ENCODE measurements at places on chromosomes 12 and 14.

- DNase-seq, result no peak
Measured at GRCh38 chr12:125696054-125696453, 630.8 kb downstream of the AACS start.

GRCh38 chr14:73221945-73222344, 15.4 kb upstream of the PAPLN start:
- DNase-seq, result no peak

DNA sequence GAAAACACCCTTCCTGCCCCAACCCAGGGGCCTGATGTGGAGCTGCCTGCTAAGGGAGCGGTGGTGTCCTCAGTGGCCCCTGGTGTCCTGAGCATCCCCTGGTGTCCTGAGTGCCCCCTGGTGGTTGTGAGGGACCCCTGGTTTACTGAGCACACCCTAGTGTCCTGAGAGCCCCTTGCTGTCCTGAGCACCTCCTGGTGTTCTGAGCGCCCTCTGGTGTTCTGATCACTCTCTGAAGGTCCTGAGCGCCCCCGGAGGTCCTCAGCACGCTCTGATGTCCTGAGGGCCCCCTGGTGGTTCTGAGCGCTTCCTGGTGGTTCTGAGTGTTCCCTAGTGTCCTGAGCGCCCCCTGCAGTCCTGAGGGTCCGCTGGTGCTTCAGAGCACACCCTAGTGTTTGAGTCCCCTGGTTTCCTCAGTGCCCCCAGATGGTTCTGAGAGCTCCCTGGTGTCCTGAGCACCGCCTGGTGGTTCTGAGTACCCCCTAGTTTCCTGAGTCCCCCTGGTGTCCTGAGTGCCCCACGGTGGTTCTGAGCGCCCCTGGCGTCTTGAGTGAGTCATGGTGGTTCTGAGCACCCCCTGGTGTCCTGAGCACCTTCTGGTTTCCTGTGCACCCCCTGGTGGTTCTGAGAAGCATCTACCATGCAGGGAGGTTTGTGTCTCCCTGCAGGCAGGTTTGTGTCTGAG, 1004.2 kb downstream of the TMEM121 start:
- DNase-seq, result no peak

DNA sequence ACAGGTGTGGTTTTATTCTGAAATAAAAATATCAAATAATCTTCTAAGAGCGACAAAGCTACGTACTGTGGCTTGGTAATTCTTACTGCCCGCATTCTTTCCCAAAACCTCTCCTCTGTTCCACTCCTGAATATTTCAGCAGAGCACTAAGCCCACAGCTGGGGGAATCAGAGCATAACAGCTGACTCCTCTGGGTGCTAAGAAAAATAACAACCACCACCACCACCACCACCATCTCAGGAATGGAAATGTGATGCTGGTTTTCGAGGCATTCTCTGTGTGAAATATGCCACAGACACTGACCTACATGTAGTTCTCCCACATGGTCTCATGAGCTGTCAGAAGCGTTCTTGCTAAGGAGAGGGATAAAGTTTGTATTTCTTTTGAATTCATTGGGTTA, 183.7 kb downstream of the BMP4 start:
- DNase-seq, result no peak

DNA sequence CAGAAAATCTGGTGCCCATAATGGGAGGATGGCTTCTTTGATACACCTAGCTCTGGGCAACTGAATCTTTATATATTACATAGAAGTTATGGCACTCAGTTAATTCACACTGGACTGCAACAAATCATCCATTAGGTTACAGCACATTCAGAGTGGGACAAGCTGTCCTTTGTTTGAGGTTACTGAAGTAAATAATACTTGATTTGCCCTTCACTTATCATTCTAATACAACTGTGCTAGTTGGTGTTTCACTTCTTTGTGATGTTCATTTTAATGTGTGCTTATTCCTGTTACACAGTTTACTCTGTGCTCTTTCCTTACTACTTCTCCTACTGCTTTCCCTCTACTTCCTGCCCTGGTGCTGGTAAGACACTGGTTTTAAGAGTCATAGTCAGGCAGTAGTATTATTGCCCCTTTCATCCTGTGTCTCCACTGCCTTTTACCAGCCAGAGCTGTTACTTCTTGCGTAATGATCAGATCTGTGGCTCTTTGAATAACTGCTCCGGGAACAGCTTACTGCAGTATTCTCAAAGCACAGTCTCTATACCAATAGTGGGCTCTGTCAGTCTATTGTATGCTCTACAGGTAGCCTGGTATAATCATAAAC, 36.4 kb upstream of the GXYLT1 start:
- no peak for DNase-seq

DNA sequence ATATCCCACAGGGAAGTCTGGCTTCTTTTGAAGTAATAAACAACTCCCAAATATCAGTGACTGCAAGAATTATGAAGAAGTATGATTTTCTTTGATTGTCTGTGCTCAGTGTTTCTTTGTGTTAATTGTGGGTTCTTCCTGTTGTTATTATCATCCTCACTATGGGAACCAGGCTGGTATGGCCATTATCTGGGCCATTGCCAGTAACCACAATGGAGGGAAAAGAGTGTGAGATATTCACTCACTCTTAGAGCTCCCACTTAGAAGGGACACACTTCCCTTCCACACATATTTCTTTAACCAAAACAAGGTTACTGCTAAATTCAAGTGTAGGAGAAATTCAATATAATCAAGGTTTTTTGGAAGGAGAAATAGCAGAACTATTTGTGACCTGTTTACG, 503.7 kb downstream of the SLC6A15 start:
- no peak for DNase-seq

GRCh38 chr14:52076334-52076733, 7.5 kb upstream of the NID2 start:
- no peak for DNase-seq

DNA sequence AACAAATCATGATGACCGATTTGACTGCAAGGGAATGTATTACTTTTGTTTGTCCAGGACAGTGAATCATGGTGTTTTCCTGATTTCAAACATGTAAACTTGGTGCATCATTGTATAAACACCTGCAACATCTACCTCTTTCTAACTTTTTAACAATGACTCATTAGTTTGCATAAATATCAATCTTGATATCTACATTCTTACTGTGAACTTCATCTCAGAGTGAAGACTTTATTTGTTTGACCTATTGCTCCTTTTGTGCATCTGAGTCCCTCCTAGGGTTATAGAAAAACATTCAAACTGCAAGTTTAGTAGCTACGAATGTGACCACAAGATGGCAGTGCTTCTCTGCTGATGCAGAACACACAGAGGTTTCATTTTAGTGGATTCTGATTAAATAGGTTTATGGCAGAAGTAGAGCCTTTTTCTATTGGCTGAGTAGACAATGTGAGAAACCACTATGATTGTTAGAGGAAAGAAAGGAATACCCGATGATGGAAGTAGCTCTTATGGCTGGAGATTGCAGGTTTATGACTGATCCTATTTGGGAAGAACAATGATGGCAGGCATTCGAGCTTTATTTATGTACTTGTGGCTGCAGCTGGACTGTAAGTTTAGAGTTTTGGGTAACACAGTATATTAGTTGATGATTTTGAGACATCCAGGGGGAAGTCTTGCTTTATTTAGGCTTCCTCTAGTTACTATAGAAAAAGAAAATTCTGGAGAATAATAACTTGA, 244.2 kb upstream of the OR4E1 start:
- DNase-seq, result no peak

- no peak for DNase-seq
Measured at GRCh38 chr12:18261906-18262305, 588 bp downstream of the PIK3C2G start.

GRCh38 chr12:49873361-49873934, 30.3 kb downstream of the FAIM2 start:
- DNase-seq, result no peak
